ENCODE measurements at places on chromosomes 12 and 14.

GRCh38 chr12:62516927-62517326, 50.3 kb downstream of the MON2 start:
- no peak for DNase-seq

DNA sequence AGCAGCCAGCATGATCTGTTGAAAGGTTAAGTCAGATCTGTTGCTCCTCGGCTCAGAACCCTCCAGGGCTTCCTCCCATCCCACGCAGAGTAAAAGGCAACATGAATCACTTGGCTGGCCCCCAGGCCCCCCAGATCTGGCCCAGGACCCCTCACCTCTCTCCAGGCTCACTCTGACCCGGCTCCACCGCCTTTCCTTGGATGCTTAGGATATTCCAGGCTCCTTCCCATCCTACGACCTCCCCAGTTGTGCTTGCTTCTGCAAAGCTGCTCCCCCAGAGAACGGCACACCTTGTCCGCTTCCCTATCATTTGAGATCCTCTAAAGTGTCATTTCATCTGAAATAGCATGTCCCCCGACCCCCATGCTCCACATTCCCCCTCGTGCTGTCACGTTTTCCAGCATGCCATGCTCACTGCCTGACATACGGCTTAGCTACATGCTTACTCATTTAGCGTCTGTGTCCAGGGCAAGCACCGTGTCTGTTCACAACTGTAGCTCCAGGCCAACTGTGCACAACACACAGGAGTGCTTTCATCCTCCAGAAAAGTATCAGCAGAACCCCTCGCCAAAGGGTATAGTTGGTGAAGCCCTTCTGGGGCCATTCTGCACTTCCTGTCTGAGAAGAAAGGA, 33.6 kb upstream of the BDKRB2 start:
- DNase-seq: no peak

- DNase-seq: no peak
Observed at GRCh38 chr12:5621329-5621728, 189.4 kb downstream of the NTF3 start.

DNA sequence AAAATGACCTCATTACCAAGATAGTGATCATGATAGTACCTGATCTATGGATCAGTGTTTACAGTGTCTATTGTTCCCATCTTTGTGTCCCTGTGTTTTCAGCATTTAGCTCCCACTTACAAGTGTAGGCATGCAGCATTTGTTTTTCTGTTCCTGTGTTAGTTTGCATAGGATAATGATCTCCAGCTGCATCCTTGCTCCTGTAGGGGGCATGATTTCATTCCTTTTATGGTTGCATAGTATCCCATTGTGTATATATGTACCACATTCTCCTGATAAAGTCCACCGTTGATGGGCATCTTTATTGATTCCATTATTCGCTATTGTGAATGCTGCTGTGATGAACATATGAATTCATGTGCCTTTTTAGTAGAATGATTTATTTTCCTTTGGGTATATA, 215.4 kb upstream of the NAV3 start:
- peak; percentile 25 for DNase-seq

- no peak for DNase-seq
Observed at GRCh38 chr12:63276537-63277365, 125.8 kb upstream of the AVPR1A start.

- DNase-seq: no peak
Observed at GRCh38 chr12:53604581-53604980, 21.6 kb downstream of the ATF7 start.

GRCh38 chr12:132761032-132761920, at the start of gene ANKLE2:
Gene ANKLE2, minus strand, starts transcription at chr12:132761832. Its CDS starts 34 bp downstream, at chr12:132761798.
- DNase-seq: peak; percentile 41

GRCh38 chr12:116687888-116688287, 50.0 kb downstream of the SPRING1 start:
- DNase-seq: no peak

DNA sequence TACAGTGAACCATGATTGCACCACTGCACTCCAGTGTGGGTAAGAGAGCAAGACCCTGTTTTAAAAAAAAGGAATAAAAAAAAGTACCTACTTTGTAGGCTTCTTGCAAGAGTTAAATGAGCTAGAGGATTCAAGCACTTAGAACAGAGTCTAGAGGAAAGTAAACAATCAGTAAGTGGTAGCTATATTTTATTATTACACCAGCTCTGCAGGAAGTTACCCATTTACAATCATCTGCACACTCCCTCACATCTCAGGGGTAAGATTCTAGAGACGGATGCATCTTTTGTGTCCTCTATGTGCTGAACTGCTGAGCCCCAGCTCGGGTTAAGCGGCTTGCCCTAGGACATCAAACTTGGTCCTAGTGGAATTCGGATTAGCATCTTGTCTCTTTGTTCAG, 67.3 kb downstream of the KCNK10 start:
- DNase-seq: no peak

- peak; percentile 95 for DNase-seq
Observed at GRCh38 chr12:6069437-6070093, 54.9 kb downstream of the VWF start.

DNA sequence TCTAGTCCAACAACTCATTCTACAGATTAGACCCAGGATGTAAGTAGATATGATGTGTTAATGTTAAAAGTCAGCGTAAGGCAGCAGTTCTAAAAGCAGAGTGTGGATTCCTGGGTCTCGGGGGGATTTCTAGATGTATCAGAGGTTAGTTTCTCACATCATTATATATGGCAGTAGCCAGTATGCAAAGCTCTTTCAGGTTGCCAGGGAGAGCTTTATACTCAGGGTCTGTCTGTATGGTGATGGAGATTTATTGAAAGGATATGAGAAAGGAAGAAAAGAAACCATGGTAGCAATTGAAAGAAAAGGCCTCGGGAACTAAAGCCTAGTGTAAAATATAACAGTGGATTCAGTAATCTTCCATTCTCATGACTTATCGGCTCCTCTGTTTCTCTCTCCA, 26.2 kb upstream of the PAWR start:
- no peak for DNase-seq

- peak; percentile 50 for DNase-seq
Observed at GRCh38 chr12:66087365-66087943, 43.1 kb downstream of the LLPH start.
